ENCODE measurements at places on chromosomes 5 and 9.
A peak's percentile ranks its signal among the peaks of the same experiment; 100 is the strongest.

DNA sequence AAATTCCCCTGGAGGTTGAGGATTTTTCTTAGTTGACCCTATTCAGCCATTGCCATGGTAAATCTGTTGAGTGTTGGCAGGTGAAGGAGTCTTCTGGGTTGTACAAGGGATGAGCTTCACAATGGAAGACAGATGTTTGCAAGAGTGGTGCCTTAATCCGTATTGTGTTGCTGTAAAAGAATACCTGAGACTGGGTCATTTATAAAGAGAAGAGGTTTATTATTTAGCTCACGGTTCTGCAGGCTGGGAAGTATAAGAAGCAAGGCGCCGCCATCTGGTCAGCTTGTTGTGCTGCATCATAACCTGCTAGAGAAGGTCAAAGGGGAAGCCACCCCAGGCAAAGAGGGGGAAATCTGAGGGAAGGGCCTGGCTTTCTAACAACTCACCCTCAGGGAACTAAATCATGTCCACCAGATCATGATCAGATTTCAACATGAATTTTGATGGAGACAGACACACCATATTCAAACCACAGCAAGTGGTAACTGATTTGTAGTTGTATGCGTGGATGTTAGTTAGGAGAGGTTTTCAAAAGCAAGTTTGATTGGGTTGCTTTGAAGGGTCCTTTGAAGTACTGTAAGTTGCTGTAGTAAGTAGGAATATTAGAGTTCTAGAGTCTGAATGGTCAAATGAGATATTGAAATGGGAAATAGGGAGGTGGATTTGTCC, 2.5 kb downstream of the TNPO1 start:
- H3K4me1 ChIP-seq, result peaks cover 15% of the 10 kb centered on the region
- H3K27me3 ChIP-seq, result no peaks in the 10 kb centered on the region
- DNase-seq, result peak; percentile 35
- no peak overlapping the region for H3K4me3 ChIP-seq
- no peak overlapping the region for H3K27ac ChIP-seq

GRCh38 chr5:142404046-142404477, 79.2 kb upstream of the SPRY4 start:
- no peaks in the 10 kb centered on the region for H3K27me3 ChIP-seq
- no peaks in the 10 kb centered on the region for H3K36me3 ChIP-seq
- H3K27ac ChIP-seq, result no peak overlapping the region
- H3K4me1 ChIP-seq, result no peaks in the 10 kb centered on the region

DNA sequence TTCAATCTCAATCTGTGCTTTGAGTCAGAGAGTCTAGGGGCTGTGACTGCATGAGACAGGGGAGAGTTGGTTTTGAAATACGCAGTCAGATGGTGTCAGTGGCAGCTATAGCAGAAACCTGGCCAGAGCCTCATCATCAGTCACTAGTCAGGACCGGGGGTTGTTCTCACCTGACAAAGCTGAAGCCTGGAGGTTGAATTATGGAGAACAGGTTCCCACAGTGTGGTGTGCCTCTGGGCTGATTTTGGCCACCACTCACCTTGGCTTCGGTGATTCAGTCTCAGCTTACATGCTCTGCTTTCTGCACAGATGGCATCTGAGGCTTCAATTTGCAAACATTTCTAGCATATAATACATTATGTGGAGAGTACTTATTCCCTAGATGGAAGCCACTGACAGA, 387.3 kb downstream of the YTHDC2 start:
- H3K27me3 ChIP-seq, result no peaks in the 10 kb centered on the region
- no peaks in the 10 kb centered on the region for H3K4me1 ChIP-seq
- no peaks in the 10 kb centered on the region for H3K36me3 ChIP-seq
- H3K27ac ChIP-seq, result no peak overlapping the region
- DNase-seq, result no peak

DNA sequence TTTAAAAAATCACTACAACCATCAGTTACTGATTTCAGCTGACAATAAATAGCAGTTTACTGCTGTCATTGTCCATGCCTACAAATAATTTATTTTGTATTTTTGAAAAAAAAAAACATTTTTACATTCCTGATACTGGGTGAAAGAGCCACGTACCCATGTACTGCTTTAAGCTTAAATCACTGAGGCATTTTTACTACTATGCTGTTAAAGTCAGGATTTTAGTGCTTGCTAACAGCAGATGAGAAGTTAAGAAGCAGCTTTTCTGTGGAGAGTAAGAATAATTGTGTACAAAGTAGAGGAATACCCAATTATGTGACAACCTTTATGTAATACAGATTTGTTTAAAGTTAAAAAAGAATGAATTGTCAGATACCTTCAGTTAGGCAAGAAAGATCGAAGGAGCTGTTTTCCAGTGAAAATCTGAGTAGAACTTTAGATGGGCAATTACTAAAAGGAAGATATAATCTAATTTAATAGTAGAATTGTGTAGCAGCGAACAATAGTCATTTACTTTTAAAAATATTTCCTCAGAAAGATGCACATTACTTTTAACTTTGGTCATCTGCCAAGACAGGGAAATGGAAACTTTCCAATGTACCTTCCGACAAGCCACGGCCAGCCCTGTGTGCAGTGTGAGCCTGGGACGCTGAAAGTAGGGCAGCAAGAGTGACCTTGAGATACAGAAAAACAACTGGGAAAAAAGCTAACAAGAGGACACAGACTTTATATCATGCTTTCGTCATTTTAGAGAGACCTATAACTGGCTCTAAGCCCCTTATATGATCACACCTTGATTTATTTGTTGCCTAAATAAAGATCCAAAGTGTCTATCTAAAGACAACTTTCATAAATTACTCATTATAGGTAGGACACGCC, 39.9 kb downstream of the RHOBTB3 start:
- no peak overlapping the region for H3K27ac ChIP-seq
- no peaks in the 10 kb centered on the region for H3K27me3 ChIP-seq
- no peaks in the 10 kb centered on the region for H3K4me1 ChIP-seq
- H3K36me3 ChIP-seq, result no peaks in the 10 kb centered on the region
- DNase-seq, result no peak
- no peak overlapping the region for H3K4me3 ChIP-seq

GRCh38 chr5:118775790-118776499, 212.4 kb downstream of the DTWD2 start:
- no peak for DNase-seq
- no peaks in the 10 kb centered on the region for H3K36me3 ChIP-seq
- H3K4me1 ChIP-seq, result no peaks in the 10 kb centered on the region
- H3K27me3 ChIP-seq, result no peaks in the 10 kb centered on the region
- H3K4me3 ChIP-seq, result no peak overlapping the region

GRCh38 chr5:168438349-168438748, 47.9 kb upstream of the RARS1 start:
- no peak overlapping the region for H3K27ac ChIP-seq
- no peaks in the 10 kb centered on the region for H3K27me3 ChIP-seq
- no peak overlapping the region for H3K4me3 ChIP-seq
- no peaks in the 10 kb centered on the region for H3K36me3 ChIP-seq
- no peak for DNase-seq

- no peak overlapping the region for H3K4me3 ChIP-seq
- no peak overlapping the region for H3K27ac ChIP-seq
- no peaks in the 10 kb centered on the region for H3K4me1 ChIP-seq
- no peaks in the 10 kb centered on the region for H3K36me3 ChIP-seq
- H3K27me3 ChIP-seq, result no peaks in the 10 kb centered on the region
- no peak for DNase-seq
Measured at GRCh38 chr9:10127867-10128266, 484.9 kb downstream of the PTPRD start.

GRCh38 chr9:119810645-119811429, 441.6 kb upstream of the BRINP1 start:
- DNase-seq, result no peak
- no peaks in the 10 kb centered on the region for H3K27me3 ChIP-seq
- H3K4me3 ChIP-seq, result no peak overlapping the region
- H3K27ac ChIP-seq, result no peak overlapping the region

DNA sequence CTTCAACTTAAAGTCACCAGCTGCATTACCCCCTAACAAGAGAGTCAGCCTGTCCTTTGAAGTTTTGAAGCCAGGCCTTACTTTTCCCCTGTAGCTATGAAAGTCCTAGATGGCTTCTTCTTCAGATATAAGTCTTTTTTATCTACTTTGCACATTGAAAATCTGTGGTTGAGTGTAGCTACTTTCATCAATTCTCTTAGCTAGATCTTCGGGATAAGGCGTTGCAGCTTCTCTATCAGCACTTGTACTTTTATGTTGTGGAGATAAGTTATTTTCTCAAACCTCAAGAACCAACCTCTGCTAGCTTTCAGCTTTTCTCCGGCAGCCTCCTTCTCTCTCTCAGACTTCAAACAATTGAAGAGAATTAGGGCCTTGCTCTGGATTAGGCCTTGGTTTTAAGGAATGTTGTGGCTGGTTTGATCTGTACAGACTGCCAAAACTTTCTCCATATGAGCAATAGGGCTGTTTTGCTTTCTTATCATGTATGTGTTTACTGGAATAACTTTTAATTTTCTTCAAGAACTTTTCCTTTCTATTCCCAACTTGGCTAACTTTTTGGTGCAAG, 21.6 kb downstream of the CATSPER3 start:
- no peaks in the 10 kb centered on the region for H3K36me3 ChIP-seq
- no peaks in the 10 kb centered on the region for H3K27me3 ChIP-seq
- H3K27ac ChIP-seq, result no peak overlapping the region
- DNase-seq, result no peak
- no peak overlapping the region for H3K4me3 ChIP-seq
- H3K4me1 ChIP-seq, result no peaks in the 10 kb centered on the region

DNA sequence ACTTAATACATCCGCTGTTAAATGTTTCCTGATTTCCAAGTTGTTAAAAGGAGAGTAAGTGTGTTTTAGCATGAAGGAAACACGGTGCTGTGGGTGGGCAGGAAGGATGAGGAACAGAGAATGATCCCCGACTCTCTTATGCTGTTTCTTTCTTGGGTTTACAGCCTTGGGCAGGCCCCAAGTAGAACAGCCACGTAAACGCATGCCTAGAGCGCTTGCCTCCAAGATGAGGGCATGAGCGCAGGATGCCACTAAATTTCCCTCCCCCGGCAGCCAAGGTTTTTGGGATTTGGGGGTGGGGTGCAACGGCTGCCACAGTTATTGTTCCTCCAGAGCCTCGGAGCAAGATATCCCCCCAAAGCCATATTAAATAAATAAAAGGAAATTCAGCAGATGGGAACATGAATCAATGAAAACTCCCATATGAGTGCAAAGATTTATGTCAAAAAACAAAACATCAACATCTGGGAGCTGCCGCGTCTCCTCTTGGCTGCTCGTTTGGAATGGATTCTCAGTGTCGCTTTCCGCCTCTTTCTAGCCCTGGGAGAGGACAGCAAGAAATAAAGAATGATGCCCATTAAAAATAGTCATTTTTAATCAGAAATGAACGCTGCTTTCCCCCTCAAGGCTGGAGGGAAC, 10.0 kb upstream of the DELE1 start:
- no peaks in the 10 kb centered on the region for H3K36me3 ChIP-seq
- peaks cover 25% of the 10 kb centered on the region for H3K27me3 ChIP-seq
- H3K4me3 ChIP-seq, result peak overlapping the region; percentile 25

DNA sequence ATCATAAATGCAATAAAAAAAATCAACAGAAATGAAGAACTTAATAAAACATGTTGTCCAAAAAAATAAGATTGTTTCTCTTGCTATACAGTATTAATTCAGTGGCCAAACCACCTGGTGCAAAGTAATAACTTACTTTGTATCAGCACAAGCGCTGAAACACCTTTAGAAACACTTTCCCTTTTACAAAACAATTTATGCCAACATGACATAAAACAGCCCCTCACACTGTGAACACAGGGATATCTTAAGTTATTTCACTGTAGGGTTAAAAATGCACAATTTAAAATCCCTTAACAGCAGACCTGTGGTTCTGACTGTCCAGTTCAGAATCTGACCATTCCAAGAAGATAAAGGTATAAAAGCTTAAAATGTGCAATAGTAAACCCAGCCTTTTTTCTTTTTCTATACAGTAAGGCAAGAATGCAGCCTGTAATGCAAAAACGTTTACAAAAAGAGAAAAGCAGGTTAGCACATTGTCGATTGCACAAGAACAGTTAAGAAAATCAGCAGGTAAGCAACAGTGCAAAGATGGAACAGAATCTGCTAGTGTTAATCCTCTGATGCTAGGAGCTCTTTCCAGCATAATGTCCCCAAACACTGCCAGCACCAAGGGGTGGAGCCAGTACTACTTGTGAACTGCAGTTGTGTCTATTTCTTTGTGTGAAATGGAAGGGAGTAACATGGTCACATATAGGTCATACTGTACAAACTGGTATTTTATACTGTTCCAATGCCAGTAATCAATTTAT, 21.6 kb downstream of the RAB14 start:
- H3K27me3 ChIP-seq, result no peaks in the 10 kb centered on the region
- H3K4me3 ChIP-seq, result no peak overlapping the region
- H3K36me3 ChIP-seq, result peaks cover 81% of the 10 kb centered on the region
- no peak for DNase-seq
- H3K4me1 ChIP-seq, result no peaks in the 10 kb centered on the region

- no peaks in the 10 kb centered on the region for H3K4me1 ChIP-seq
- H3K36me3 ChIP-seq, result peaks cover 65% of the 10 kb centered on the region
- no peak overlapping the region for H3K27ac ChIP-seq
- H3K27me3 ChIP-seq, result no peaks in the 10 kb centered on the region
- no peak for DNase-seq
- no peak overlapping the region for H3K4me3 ChIP-seq
Measured at GRCh38 chr5:109826426-109826825, 136.7 kb downstream of the MAN2A1 start.

DNA sequence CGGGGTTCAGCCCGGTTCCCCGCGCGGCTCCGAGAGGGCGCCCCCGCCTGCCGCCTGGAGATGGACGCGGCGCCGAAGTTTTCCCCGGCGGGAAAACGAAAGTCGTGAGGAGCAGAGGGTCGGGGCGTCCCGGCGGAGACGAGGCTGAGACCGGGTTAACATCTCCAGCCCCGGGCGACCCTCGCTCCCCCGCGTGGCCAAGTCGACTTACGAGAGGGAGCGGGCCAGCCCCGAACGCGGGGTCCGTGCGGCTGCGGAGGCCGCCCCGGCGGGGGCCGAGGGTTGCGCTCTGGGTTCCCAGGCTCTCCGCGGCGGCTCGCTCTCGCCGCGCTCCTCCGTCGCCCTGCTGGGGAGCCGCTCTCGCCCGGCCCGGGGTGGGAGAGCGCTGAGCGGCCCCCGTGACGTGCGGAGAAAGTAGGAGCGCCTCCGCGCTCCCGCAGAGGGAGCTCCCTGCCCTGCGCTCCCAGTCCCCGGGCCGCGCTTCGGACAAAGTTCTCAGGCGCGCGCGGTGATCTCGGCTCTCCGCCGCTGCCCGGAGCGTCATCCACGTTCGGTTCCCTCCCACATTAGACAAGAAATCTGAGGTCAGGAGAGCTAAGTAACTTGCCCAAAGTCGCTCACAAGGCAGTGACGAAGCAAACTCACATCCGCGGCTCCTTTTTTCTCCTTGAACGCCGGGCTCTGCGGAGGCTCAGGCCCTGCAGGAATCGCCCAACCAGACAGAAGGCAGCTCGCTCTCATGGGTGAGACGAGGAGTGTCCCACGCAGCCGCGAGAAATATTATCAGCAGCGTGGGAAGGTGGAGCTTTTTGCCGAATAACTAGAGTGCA, 1.2 kb upstream of the GCNT4 start:
- H3K27ac ChIP-seq, result peak overlapping the region; percentile 69
- peaks cover 75% of the 10 kb centered on the region for H3K4me1 ChIP-seq
- no peaks in the 10 kb centered on the region for H3K36me3 ChIP-seq
- no peaks in the 10 kb centered on the region for H3K27me3 ChIP-seq

- no peak overlapping the region for H3K4me3 ChIP-seq
- H3K27ac ChIP-seq, result no peak overlapping the region
Measured at GRCh38 chr5:137758715-137759306, 4.6 kb upstream of the HNRNPA0 start.
